ENCODE measurements at places on chromosomes 7 and 10.
A peak's percentile ranks its signal among the peaks of the same experiment; 100 is the strongest.

- DNase-seq, result no peak
Measured at GRCh38 chr10:61903928-61904344, 2.4 kb downstream of the ARID5B start.

DNA sequence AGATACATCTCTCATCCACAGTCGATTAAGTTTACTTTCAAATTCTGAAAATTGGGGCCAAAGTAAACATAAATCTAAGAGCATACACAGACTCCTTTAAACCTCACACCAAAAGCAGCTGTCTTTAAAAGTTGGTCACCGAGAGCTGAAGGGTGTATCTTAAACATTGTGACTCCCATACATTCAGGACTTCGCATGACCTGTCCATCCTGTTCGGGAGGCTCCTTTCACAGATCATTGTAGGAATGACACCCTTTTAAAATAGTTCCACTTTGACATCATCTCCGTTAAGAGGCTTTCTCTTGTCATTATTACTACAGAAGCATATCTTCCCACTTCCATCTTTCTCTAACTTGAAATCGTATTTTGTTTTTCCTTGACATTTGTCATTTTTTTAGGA, 440.0 kb downstream of the DNAJB9 start:
- DNase-seq, result no peak

DNA sequence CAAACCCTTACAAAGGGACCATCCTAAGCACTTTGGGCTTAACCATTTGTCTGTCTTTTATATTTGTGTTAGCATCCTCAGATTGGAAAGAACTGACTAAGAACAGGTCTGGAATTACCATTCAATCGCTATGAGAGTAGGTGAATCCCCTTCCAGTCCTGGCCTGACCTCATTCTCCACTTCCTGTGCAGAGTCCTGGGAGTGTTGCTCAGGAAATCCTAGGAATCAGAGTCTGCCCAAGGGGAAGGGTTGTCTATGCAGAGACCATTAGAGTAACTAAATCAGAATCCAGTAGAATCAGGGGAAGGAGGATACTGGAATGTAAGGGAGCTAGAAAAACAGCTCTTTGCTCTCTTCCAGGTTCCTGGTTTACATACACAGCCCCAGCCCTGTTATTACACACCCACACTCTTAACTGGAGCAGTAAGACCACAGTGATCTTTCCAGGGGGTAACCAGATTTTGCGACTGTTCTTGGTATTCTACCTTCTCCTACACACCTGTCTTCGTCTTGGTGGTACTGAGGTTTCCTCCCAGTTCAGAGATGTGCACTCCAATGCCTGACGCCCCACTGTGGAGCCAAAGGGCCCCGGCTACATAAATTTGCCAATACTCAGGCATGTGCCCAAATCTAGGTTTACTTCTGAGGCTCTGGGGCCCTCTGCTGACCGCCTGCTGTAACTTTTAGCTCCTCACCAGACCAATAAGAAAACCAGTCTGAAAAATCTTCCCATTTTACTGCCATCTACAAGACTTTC, 103.7 kb downstream of the RNF216 start:
- peak; percentile 51 for DNase-seq

DNA sequence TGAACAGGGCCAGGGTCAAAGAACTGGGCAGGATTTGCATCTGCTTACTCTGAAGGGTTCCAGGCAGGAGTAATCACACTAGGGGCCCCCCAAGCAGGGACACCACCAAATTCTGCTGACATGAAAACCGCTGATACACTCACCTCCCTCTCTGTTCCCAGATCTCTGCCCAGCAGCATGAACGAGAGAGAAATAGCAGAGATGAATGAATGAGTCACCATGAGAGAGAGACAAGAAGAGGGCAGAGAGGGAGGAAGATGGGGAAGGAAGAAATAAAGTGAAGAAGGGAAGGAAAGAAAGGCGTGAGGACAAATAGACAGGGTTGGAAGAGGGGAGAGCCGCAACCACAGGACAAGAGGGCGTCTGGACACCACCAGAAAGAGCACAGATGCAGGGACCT, 285.9 kb upstream of the NEBL start:
- no peak for DNase-seq

- no peak for DNase-seq
Measured at GRCh38 chr7:104794589-104794988, 219.4 kb upstream of the KMT2E start.

GRCh38 chr7:89401690-89402089, 606.2 kb upstream of the TEX47 start:
- DNase-seq, result no peak

GRCh38 chr7:44567884-44568283, 5.8 kb downstream of the DDX56 start:
- DNase-seq, result no peak

GRCh38 chr7:12337095-12337494, 66.6 kb downstream of the VWDE start:
- DNase-seq, result no peak

GRCh38 chr7:140019172-140019571, 43.6 kb downstream of the PARP12 start:
- no peak for DNase-seq

DNA sequence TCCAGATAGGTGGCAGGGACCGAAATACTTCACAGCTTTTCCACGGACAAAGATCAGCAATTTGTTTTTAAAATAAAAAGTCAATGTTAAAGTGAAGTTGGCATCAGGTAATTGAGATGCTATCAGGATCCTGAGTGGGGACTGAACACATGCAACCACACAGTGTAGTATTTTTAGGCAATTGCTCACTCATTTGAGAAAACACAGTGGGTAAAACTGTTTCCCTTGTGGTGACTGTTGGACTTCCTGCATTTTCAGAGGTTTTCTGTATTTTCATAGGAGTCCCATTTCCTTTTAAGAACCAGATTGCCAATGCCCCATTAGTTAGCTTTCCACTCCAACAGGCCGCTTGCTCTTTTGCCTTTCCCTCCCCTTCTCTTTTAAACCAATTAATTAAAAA, 159.5 kb upstream of the ZNF32 start:
- no peak for DNase-seq
